ENCODE measurements at places on chromosomes 5 and 9.

- no peak for DNase-seq
Measured at GRCh38 chr9:121763561-121764370, 112.3 kb downstream of the DAB2IP start.

DNA sequence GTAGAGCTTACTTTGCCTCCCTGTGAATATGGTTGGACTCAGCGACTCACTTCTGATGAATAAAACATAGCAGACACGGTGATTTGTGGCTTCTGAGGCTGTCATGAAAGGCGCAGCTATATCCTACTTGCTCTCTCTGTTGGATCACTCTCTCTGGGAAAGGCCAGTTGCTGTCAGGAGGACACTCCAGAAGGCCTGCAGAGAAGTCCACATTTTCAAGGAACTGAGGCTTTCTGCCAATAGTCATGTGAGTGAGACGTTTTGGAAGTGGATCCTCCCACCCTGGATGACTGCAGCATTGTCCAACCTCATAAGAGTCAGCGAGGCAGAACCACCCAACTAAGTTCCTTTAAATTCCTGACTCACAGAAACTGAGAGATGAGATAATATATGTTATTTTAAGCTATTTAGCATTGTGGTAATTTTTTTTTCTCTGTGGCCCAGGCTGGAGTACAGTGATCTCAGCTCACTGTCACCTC, 156.0 kb upstream of the MAST4 start:
- DNase-seq: peak; percentile 4

DNA sequence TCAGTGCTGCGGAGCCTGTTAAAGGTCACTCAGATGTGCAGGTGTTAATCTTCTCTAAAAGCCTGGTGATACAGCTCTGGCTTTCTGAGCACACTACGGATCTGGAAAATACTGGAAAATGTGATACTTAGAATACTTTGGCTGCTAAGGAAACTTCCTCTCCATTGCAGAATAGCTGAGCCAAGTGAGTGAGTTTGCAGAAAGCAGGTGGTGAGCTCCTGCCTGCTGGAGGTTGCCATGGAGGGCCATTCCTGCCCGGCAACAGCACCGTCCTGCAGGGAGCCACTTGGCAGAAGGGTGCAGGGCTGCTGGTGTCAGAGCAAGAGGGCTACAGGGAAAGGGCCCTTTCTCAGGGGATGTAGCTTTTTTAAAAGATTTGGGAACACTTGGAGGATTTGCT, 40.7 kb downstream of the SECISBP2 start:
- DNase-seq: no peak

- no peak for DNase-seq
Measured at GRCh38 chr5:125424402-125425141, 678.1 kb upstream of the ZNF608 start.
